ENCODE measurements at places on chromosomes 3 and 15.

- DNase-seq = no peak
Observed at GRCh38 chr3:146468671-146469149, 651 bp downstream of the PLSCR2 start.

DNA sequence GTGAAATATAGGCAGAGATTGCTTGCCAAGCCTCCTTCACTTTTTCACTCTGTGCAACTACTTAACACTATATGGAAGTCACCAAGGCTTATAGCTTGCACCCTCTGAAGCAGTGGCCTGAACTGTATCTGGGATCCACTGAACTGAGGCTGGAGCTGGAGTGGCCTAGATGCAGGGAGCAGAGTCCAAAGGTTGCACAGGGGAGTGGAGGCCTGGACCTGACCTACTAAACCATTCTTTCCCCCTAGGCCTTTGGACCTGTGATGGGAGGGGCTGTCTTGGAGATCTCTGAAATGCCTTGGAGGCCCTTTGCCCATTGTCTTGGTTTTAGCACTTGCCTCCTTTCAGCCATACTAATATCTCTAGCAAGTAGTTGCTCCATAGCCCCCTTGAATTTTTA, 57.5 kb downstream of the P2RY1 start:
- no peak for DNase-seq

GRCh38 chr15:84869510-84869909, 15.0 kb upstream of the SLC28A1 start:
- no peak for DNase-seq

GRCh38 chr15:22966321-22967083, 13.7 kb downstream of the CYFIP1 start:
- DNase-seq = no peak

- DNase-seq = no peak
Observed at GRCh38 chr3:174062923-174063322, 665.4 kb downstream of the NLGN1 start.

DNA sequence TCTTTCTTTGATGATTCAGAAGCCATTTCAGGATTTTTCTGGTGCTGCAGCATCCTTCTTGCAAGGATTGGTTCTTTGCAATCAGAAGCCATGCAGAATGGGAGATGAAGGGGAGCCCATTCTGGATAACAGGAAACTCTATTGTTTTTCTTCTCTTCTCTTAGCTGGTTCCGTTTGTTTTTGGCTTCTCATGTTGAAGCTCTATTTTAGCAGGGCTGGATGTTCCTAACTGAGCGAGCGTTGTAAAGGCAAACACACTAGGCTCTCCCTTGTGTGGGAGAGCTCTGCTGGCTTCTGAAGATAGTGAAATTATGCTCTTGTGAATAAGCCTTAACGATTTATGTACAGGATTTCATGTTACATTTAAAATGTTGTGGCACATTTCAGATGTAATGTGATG, 8.3 kb downstream of the CACNA1D start:
- DNase-seq = no peak

DNA sequence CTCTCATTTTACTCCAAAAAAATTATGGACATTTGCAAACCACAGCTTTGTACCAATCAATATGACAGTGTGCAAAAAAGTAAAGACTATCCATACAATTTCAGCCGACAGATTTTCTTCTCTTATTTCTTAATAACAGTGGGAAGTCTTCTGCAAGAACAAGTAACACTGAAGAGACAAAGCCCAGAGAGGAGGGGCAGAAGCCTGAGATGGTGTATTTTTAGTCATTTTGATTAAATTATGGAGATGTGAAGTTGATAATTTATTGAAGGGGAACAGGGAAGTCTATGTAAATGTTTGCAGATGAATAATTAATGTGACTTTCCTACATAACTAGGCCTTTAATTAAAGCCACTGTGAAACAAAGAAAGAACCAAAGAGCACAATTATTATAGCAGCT, 45.7 kb upstream of the IGSF11 start:
- DNase-seq = no peak

DNA sequence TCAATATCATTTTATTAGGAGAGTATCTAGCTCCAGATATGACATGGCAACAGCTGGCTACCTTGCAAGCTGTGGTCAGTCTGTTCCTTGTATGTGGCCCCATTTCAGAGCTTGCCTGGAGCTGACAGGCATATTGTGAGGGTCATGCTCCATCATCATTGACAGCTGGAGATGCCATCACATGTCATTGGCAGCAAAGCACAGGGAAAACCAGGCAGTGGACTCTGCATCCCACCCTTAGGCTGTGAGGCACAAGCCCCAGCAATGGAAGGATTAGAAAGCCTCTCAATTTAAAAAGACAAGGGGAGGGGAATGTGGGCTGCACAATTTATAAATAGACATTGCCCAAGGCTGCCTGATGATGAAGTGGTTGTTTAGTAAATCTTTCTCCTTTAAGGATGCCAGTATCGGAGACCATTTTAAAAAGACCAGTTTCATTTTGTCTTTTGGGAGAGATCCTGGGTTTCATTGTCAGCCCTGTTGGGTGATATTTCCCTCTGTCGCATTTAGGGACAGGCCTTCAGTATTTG, 27.9 kb downstream of the LNP1 start:
- no peak for DNase-seq

- no peak for DNase-seq
Observed at GRCh38 chr15:67030036-67030762, 35.2 kb upstream of the SMAD3 start.

GRCh38 chr15:56758770-56759449, 25.6 kb upstream of the ZNF280D start:
- DNase-seq = no peak

DNA sequence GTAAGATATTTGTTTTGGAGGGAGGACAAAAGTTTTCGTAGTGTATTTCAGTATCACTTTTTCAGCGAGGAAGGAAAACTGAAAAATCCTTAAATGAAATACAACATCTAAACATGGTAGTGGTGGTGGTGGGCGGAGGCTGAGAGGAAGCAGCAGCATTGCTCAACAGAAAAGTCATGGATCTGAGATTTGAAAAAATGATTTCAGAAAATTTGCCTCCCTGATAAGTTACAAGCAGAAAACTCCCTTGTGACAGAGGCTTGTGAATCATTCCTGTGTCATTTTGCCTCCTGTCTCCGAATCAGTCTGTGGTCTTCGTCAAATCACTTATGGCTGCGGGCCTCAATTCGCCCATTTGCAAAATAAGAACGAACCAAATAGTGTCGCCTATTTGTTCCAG, 965 bp upstream of the CRBN start:
- DNase-seq = no peak

DNA sequence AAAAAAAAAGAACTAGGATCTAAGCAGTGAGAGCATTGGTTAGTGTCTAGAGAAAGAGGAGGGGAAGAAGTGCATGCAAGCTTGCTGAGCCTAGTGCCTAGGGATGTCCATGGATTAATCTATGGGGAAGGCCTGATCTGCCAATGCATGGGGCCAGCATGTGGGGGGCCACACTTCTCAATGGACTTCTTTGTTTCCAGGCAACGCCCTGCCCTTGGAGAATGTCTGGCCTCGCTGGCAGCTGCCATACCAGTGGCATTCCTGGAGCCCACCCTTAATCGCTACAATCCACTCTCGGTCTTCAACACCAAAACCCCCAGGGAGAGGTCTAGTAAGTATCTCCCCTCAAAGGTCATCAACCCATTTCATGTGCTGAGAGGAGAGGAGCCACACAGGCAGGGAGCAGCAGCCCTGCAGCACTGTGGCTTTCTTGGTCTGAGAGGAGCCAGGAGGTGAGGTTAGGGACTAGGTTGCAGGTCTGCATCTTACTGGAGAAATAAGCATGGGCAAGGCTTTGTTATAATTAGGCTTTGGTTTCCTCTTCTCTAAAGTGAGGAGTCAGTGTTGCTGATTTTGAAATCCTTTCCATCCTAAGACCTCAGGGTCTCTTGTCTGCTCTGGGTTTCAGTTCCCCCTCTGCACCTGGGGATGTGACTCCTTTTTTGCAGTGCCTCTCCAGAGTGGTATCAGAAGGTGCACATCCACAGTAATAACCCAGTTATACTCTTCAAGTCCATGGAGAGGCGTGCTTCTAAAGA, 188.1 kb upstream of the CHRM5 start:
- DNase-seq = no peak

- no peak for DNase-seq
Observed at GRCh38 chr3:72906154-72906553, 18.3 kb downstream of the GXYLT2 start.

DNA sequence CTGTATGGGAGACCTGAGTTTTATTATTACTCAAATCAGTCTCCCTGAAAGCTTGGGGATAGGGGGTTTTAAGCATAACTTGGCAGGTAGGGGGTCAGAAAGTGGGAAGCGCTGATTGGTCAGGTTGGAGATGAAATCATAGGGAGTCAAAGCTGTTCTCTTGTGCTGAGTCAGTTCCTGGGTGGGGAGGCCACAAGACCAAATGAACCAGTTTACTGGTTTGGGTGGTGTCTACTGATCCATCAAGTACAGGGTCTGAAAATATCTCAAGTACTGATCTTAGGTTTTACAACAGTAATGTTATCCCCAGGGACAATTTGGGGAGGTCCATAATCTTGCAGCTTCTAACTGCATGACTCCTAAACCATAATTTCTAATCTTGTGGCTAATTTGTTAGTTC, 17.8 kb upstream of the IQCF6 start:
- no peak for DNase-seq

DNA sequence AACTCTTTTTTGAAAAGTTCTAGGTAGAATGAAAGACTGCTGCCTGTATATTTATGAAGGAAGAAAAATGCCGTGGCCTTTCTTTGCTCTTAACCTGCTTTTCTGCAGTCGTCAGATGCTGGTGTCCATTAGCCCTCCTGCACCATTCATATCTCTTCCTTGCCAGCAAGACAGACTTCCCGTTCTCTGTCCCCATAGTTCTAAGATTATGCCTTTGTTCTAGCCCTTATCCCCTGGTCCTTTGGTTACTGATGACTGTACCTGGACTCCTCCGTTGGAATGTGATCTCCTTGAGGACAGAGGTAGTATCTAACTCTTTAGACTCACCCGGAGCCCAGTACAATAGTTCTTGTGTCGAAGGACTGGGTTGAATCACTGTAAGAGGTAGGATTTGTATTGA, 16.8 kb downstream of the ABHD17C start:
- no peak for DNase-seq

GRCh38 chr3:191070201-191070600, 128.8 kb upstream of the OSTN start:
- no peak for DNase-seq

- DNase-seq = no peak
Observed at GRCh38 chr3:106485802-106486201, 617.0 kb upstream of the CBLB start.

DNA sequence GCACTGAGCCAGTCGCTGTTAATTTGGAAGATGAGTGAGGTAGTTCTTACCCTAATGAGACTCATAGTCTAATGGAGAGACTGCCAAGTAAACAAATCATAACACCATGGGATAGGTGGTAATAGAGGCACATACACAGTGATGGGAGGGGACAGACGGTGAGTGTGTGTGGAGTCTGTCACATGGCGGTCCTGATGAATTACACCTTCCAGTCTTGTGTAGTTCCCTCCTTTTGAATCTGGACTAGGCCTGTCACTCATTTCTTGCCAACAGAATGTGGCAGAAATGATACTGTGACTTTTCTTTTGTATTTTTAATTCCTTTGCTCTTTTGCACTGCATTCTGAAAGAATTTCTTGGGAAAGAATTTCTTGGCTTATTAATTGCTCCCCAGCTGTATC, 78.1 kb downstream of the NR1D2 start:
- no peak for DNase-seq

DNA sequence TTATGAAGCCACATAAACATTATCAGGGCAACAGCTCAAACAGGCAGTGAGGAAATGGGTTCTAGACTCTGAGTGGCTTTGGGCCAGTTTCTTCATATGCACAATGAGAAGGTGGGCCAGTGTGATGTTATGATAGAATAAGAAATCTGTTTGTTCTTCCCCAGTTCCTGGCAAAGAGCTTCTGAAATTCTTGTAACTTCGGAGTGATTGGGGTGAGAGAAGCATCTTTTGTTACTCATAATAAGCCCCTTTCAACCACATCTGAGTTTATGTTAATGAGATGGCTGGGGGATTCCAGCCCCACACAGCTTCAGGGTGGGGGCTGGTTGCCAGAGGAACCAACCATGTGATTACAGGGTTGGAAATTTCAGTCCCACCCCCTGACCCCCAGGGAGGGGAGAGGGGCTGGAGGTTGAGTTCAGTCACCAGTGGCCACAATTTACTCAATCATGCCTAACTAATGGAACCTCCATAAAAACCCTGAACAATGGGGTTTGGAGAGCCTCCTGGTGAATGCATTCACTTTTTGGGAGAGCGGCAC, 57.0 kb upstream of the FRMD4B start:
- DNase-seq = no peak

GRCh38 chr3:120018299-120018698, 75.9 kb downstream of the GSK3B start:
- DNase-seq = no peak

GRCh38 chr3:169390741-169391305, 272.7 kb downstream of the MECOM start:
- no peak for DNase-seq

DNA sequence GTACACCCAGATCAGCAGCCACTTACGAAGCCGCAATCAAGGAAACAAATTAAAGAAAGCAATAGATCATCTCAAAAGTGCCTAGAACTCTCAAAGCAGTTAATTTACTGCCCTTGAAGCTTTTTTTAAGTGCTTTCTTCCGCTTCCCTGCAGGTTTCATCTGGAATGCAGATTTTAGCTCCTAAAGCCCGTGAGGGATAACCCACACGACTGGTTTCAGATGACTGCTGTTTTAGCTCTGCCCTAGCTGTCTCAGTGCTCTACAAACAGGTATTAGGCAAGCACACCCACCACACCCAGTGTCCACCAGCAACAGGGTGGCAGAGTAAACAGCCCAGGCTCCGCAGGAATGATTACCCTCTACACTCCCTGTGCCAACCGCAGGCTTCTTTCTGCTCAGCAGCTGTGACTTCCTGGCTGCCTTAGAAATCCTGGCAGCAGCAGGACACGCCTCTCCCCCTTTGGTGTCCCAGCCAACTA, 126.0 kb downstream of the FMN1 start:
- DNase-seq = no peak

DNA sequence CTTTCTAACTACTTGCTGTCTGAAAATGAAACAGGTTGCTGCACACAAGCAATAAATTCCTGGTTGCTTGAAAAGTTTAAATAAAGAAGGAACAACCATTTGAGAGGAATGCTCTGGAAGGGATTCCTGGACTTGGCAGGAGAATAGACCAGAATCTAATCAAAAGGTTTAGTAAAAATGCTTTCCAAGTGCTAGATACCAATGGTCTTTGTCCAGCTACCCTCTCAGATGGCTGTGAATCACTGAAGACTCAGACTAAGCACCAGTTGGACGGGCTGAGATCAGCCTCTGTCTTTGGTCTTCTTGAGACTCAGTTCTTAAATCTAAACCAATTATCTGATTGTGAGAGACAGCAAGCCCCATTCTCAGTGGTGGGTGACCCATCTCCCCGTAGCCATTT, 27.7 kb upstream of the LPP start:
- no peak for DNase-seq

DNA sequence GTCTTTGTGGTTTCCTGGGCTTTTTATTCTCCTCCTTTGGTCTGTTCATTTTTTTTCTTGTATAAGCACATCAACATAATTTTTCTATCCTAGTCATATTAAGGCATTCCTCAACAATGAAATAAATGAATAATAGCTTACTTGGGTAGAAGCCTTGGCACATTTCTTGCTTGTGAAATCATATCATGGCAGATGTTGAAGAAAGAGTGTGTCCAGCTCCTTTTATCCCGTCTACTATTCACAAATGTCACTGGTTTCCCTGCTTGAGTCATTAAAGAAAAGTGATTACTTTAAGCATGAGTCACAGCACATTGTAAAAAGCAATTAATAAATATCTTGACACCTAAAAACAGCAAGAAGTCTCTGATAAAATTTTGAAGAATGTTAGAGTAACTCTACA, 42.1 kb downstream of the MINAR1 start:
- DNase-seq = no peak

- no peak for DNase-seq
Observed at GRCh38 chr3:179624451-179624850, 19.9 kb downstream of the NDUFB5 start.

Data from CD4-positive, alpha-beta T cell treated with Interleukin-10 for 1 hour (primary cell).